Activated CD4-positive, CD25-positive, alpha-beta regulatory T cell treated with anti-CD3 and anti-CD28 coated beads, Interleukin-2, amount 50 U/mL, for 72 hours (primary cell): ENCODE measurements at places on chromosomes 3 and 15.

GRCh38 chr15:76252249-76252648, 59.0 kb downstream of the ETFA start:
- DNase-seq: no peak

GRCh38 chr3:125496701-125497100, 23.3 kb downstream of the SNX4 start:
- DNase-seq: no peak

- DNase-seq: no peak
Observed at GRCh38 chr3:166190360-166190759, 353.1 kb upstream of the BCHE start.

- no peak for DNase-seq
Observed at GRCh38 chr3:194462936-194463335, 23.9 kb downstream of the ATP13A3 start.

DNA sequence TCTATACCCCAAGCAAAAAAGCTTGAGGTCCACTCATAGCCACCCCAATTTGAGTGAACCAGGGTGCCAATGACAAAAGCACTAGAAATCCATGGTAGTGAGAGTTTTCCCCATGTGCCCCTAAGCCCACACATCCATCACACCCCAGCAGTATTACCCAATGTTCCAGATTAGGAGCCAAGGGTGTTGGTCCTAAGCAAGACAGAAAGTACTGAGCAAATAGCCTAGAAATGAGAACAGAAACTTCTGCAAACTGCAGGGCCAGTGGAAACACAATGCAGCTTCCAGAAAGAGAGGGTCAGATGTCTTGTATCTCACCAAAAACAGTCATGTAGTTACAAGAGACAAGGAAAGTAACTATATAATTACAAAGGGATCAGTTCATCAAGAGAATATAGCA, 10.9 kb upstream of the OXTR start:
- no peak for DNase-seq

DNA sequence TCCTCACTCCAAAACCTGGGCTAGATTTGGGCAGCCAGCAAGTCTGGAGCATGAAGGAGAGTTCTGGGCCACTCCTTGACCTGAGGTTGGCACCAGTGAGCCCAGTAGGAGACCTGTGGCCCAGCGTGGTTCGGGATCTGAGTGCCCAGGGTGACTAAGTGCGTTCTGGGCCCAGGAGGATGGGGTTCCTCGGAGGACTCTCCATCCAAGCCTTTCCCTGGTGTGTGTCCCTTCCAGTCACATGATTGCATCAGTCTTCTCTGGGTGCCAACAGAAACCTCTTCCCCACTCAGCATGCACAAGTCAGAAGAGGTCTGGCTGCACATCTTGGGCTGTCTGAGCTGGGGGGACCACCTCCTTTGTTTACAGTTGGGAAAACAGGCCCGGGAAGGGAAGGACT, 14.9 kb downstream of the TMEM43 start:
- DNase-seq: no peak

DNA sequence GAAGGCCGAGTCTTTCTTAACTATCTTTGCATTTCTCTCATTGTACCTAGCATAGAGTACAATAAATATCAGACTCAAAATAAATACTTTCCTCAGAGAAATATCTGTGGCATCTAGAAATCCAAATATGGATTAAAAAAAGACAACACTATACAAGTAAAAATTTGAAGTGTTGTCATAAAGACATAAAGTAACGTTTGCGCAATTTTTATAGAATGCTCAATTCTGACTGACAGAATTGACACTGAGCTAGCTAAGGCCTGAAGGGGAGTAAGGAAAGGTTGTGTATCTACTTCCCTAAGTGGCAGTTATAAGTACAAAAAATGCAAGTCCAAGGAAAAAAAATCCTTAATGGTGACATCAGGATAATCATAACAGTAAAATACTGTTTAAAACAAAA, 1.1 kb downstream of the SEC11A start:
- no peak for DNase-seq

- DNase-seq: no peak
Observed at GRCh38 chr15:73949496-73949895, 23.2 kb downstream of the LOXL1 start.
